BJ (cell line): ENCODE measurements at places on chromosomes 4 and X. TPM values are rescaled to one million over a fixed set of nuclear protein-coding genes. Genes with fewer than 3 reads are reported as not detected.

DNA sequence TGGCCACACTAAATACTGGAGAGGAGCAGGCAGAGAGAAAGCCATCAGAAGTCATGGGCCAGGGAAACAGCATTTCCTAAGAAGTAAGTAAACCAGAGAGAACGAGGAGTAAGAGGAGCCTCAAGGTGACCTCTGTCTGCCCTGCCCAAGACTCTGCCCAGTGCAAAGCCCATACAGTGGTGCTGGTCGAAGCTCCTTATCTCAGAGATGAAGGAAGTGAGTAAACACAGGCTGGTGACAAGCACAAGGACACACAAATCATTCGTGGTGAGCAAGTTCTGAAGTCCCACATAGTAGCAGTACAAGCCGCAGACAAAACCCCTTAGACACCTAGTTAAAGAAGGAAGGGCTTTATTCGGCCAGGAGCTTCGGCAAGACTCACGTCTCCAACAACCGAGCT is 62.7 kb downstream of the DCTD start:
- DNase-seq: no peak

DNA sequence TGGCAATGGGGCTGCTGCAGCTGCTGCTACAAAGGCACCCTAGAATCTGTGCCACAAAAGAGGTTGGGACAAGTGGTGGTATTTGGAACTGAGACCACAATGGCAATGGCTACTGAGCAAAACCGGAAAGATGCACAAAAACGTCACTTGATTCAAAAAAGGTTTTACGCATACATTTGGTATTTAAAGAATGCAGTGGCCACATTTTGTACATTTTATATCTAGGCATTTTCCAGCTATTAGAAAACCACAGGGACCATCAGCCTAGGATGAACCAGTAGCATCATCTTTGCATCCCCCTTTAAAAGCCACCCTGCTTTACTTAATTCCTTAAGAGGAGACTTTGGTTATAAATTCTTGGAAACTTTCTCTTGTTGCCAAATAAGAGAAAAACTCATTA is 104.8 kb upstream of the CXCL13 start:
- no peak for DNase-seq

DNA sequence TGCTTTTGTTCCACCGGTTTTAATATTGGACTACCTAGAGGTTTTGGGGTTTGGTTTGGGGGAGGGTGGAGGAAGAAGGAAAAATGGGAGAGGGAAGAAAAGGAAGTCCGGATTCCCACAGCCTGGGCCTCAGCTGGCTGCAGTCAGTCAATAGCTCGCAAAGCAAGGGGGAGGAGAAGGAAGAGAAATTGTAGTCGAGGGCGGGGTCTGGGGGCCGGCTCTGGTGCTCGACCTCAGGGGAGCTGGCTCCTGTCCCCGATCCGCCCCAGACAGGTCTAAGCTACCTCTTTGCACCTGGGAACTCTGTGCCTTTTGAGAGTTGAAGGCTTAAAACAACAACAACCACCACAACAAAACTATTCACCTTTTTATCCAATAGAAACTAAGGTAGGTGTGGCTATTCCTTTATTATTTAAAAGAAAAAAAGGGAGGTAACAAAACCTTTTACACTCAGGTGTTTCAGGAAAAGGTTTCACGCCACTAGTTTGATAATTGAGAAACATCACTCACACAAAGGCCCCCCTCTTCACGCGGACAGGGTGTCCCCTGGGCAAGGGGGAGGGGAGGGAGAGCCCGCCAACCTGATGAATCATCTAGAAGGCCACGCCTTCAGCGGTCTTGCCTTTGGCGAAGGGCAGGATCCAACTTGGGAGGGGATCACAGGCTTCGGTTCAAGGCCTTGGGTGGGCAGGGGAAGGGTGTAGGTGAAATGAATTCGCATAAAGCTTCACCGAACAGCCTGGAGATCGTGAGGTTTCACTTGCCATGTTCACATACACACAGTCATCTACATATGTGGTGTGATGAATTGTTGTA is 1.6 kb upstream of the LNX1 start:
- no peak for DNase-seq

DNA sequence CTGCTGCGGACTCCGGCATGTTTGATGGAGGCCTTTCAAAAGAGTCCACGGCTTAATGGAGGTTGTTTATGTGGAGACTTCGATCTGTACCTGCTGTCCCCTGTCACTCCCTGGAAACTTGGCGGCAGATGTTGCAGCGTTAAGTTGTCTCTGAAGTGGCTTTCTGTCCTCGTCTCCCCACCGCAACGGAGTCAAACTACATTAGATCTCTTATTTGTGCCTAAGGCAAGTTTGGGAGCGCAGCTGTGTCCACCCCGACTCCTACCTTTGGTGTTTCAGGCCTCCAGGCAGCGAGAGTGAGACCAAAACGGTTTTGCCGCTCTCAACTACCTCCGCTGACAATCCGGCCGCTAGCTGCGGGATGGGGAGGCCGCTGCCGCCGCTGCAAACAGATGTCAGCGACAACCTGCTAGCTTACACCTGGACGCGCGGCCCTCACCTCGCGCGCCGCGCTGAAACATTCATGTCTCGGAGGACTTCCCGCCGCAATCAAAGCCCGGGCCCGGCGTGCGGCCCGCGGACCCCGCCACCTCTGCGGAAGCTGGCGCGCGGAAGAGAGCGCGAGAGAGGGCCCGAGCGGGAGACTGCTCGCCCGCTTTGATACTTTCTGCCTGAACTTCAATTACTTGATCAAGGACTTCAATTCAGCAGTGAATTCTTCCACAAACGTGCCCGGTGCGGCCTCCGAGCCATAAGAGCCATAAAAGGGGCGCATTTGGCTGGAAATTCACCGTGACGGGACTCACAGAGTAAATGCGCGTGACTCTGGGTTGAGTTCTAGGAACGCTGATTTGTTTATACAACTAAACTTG is 108.4 kb downstream of the ANTXR2 start:
- DNase-seq: no peak

- DNase-seq: no peak
Measured at GRCh38 chr4:182640932-182641331, 276.3 kb downstream of the DCTD start.

GRCh38 chr4:146032234-146032860 is 93.7 kb upstream of the ZNF827 start:
- DNase-seq: no peak

The UBQLN2 gene
- polyA plus RNA-seq: 15.5 and 18.5 TPM in 2 replicates

The CA5B gene
- 7.4 and 8.6 TPM in 2 replicates for polyA plus RNA-seq
